Hindlimb muscle (tissue), 1 donor: ENCODE measurements at places on chromosomes 1 and 21.
A peak's percentile ranks its signal among the peaks of the same experiment; 100 is the strongest.

- no peak for DNase-seq
Observed at GRCh38 chr1:14253676-14254075, 344.8 kb upstream of the KAZN start.

- DNase-seq: no peak
Observed at GRCh38 chr1:35243691-35244090, 24.8 kb upstream of the ZMYM4 start.

GRCh38 chr1:119550381-119550780, 43.4 kb downstream of the HSD3B1 start:
- DNase-seq: peak; percentile 45

DNA sequence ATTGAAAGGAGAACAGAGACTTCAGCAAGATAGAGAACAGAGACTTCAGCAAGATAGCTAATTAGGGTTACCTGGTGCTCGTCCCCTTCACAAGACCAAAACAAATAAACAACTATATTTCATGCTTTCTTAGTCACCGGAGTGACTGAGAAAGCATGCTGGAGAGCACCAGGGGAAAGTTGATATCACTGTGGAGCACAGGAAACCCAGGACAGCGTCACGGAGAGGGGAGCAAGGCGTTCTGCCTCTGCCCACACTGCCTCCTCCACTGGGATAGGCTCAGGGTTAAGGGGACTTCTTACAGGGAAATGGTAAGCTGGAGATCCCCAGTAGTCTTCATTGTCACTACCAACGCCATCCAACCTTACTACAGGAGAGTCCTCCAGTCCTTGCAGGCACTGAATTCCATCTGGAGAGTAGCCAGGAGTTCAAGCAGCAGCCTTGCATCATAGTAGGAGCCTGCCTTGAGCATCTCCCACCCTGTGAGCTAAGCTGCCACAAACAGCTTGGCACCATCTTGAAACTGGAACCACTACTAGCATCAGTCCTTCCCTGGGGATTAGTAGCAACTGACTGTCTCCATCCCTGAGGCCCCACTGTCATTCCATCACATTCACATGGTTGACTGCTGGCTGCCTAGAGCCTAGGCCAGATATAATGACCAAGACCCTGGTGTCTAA, 239.4 kb downstream of the PLPP3 start:
- no peak for DNase-seq

DNA sequence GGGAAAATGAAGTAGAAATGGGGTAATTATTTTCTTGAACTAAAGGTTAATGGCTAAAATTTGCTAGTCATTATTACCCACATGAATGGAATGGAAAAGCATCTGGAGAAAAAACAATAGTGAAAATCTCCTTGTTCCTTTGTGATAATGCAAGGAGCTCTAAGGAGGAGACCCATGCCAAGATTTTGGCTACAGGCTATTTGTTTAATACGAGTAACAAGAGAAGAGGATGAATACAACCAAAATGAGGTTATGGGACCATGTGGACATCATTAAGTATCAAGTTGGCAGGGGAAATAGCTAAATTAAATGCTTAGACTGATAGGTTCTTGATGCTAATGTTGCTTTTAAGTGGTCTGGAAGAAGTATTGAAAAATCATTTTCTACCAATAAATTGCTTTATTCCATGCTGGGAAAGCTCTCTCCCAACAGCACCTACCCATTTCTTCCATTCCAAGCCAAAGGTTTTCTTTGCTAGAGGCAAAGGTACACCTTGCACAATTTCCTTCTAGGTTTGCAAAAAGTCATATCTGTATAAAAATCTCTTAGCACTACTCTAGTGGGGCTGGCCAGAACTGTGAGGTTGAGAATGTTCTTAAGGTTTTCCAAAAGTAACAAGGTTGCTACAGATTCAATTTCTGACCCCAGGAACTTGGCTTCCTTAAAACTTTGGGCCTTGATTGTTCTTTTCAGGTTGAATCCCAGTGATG, 100.2 kb downstream of the SMYD2 start:
- DNase-seq: no peak

- DNase-seq: no peak
Observed at GRCh38 chr21:35855484-35855883, 204.8 kb downstream of the SETD4 start.

DNA sequence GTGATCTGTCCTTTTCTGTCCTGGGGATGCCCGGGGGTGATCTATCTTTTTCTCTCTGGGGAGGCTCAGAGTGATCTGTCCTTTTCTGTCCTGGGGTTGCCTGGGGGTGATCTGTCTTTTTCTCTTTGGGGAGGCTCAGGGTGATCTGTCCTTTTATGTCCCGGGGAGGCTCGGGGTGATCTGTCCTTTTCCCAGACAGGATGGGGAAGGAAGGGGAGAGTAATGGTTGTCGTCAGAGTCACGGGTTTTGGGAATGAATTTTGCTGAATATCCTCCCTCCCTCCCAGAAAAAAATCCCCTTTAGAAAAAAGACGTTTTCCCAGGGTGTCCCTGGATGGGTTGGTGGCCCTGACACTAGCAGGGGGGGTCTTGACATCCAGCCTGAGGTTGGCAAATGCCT, 91.5 kb downstream of the ARHGEF10L start:
- DNase-seq: no peak

DNA sequence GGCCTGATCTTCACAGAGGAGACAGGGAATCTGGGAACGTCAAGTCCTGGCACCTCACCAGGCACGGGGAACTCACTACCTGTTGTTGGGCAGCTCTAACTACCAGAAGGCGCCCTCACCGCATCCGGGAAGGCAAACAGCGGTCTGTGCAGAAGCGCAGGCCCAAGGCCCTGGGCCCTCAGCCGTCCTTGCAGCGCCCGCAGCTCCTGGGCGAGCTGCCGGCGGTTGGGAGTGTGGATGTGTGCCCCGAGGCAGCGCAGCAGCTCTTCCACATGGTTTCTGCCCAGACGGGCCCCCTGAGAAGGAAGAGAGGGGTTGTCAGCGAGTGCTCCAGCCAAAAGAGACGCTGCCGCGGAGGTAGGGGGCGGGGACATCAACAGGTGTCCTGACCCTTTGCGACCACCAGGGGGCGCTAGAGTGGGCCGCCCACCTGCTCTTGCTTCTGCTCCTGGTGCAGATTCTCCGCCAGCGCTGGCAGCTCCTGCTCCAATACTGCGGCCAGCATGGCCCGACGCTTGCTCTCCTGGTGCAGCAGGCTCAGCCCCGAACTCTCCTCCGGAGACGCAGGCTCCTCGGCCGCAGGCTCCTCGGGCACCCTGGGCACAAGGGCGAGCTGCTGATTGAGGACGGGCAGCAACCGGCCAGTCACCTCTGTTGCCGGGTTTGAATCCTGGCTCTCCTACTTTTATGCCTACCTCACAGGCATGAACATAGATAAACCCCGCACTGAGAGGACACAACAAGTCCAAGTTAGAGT, 9.3 kb downstream of the MAP3K6 start:
- DNase-seq: peak; percentile 74

GRCh38 chr1:191542444-191542843, 615.8 kb upstream of the RGS18 start:
- no peak for DNase-seq

DNA sequence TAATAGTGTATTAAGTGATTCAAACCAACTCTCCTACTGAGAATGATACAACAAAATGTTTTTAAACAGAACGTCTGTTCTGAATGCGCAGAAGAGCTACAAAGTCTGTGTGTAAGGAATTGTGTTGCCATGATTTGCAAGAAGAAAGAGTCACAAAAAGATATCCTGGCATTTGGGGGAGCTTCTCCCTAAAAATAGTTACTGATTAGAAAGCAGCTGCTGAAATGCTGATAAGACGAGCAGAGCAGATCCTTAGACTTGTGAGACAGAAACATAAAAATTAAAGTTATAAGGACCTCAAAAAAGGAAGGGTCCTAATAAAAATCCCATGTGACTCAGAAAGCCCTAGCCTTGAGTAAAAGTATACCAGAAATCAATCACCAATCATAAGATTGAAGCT, 54.9 kb upstream of the CRB1 start:
- no peak for DNase-seq

DNA sequence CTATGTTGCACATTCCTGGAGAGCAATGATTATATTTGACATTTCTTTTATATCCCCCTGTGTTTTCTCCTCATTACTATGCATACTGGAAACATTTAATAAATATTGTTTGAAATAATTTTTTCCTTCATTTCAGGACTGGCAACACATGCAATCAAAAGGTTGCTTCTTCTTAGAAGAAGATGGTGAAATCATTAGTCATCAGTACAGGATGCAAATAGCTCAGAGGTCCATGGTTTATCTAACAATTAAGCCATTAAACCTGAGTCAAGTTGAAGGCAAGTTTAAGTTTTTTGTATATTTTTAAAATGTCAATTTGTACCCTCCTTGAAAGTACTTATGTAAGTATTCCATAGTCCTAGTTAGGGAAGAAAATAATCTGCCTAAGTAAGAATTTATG, 22.5 kb downstream of the EFCAB7 start:
- no peak for DNase-seq

DNA sequence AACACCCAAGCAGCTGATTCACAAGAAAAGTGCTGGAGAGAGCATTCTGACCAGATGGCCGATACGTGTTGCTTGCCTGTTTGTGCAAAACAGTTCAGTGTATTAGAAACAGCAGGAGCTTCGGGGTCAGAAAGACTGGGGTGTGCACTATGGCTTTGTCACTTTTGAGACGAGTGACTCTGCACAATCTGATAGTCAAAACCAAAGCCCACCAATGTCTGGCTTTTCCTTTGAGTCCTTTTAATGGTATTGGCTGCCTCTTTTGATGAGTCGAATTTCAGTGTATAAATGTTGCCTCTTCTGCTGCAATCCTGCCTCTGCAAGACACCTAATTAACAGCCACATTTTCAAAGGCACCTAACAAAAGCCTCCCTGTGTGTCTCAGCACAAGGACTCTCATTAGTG, 444.6 kb downstream of the AJAP1 start:
- DNase-seq: no peak

- no peak for DNase-seq
Observed at GRCh38 chr1:230548357-230548756, 93.9 kb upstream of the COG2 start.

DNA sequence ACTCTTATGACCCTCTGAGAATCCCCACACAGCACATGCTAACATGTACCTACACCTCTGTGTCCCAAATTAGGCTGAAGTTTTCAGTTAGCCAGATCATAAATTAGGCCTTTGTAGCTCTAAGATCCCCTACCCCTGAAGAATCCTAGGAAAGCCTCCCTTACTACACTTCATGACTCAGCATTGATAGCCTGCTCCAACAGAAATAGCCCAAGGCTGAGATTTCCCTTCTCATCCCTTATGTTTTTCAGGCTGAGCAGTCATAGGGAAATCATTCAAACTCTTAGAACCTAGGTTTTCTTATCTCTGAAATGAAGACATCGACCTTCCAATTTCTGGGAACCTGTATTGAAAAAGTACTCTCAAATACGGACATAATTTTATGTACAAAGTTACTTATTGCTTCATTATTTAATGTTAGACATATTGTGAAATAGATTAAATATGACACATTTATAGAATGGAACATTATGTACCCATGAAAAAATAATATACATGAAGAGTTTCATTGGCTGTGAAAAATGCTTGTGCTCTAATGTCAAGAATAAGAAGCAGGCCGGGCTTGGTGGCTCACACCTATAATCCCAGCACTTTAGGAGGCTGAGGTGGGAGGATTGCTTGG, 122.4 kb upstream of the UBE2U start:
- DNase-seq: no peak

GRCh38 chr21:44263221-44263760, 1.6 kb upstream of the DNMT3L start:
- no peak for DNase-seq

- DNase-seq: no peak
Observed at GRCh38 chr1:20187813-20188454, 1.6 kb upstream of the PLA2G2C start.

DNA sequence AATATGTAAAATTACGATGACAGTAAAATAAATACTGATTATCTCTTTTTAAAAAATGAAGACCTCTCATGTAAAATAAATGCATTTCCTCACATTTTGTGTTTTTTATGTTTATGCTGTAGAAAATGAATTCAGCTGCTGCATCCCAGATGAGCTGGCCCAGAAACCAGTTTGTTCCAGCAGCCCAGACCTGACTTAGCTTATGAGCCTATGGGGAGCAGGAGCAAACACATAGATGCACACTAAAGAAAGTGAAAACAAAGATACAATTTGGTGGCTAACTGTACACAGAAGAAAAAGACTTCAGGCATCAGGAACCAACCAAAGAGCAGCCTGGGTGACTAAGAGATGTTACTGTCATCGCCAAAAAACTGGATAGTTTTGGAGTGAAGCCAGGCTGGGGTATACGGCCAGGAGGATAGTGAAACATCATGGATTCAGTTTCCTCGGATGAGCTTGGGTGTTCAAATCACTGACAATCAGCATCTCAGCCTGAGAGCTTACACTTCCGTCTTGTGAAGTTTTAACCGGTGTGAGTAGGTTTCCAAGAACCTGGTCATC, 113.9 kb upstream of the BACE2 start:
- DNase-seq: peak; percentile 74

DNA sequence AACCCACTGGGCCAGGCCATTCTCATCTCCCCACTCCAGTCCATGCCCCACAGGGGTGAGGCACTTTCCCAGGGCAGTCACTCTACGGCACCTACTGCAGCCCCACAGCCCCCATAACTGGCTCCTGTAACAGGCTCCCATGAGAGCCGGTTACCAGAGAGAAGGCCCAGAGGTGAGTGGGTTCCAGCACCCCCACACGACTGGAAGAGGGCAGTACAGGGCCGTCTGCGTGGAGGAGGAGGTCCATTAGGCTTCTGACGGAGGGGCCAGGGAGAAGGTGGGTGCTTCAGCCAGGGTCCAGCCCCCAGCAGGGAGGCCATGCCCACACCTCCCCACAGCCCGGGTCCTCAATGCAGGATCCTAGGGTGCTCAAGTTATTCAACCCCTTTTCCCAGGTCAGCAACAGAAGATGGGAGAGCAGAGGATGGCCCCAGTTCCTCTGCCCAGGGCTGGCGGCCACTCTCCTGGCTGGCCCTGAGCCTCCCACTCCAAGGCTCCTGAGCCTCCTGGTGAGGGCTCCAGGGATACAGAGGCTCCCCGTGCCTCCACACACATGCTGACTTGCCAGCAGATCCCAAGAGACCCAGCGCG, 1.6 kb downstream of the ACAP3 start:
- DNase-seq: no peak

- no peak for DNase-seq
Observed at GRCh38 chr21:37615962-37616361, 249.4 kb downstream of the DYRK1A start.

GRCh38 chr1:46512135-46512791, 22.6 kb downstream of the DMBX1 start:
- DNase-seq: no peak

DNA sequence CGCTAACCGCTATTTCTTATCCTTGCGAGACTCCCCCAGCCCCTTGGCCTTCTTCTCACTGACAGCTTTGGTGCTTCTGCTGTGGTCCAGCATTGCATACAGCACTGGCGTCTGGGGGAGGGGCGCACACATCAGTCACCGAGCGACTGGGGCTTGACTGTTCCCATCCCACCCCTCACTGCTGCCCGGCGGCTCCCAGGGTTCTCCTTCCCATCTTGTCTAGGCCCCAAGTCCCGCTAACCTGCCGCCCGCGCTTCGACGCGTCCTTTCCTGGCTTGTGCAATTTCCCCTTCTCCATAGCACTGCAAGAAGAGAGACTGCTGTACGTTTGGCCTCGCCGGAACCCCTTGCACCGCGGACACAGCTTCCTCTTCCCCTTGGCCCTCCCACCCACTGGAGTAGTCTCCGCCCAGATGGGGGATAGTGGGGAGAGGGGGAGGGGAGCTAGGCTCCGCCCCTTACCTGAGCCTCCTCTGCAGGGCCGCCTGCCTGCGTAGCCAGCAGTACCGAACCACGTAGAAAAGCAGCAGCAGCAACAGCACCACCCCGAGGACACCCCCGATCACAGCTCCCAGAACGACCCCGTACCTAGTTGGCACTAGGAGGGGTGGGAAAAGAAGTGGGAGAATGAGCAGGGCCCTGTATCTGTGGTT, 3.8 kb downstream of the MPZ start:
- peak; percentile 64 for DNase-seq
